ENCODE measurements at places on chromosomes 11 and 22.

- no peak for DNase-seq
These were observed 6.2 kb downstream of the LARGE2 start for GRCh38 chr11:45928535-45929215.

GRCh38 chr11:15815246-15816195, 540.8 kb downstream of the SOX6 start:
- DNase-seq = no peak

DNA sequence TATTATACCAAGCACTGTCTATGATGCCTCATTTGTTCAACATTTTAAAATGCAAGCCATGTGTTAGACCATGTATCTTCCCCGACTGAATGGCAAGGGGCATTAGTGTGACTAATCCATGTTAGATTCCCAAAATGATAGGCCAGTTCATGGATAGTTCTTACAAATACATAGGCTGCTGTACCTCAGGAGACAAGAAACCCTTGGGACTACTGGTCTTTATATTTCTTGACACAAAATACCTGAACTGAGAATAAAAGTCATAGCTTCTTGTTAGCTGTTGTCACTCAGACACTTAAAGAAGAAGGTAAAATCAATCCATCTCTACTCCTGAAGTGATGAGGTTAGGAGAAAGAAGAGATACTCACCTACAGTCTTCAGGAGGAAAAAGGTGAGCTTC, at the start of gene OR8D4:
Gene OR8D4, plus strand, starts transcription at position 301 of the 400 bp plus-strand sequence. CDS start 4,265 bp downstream, outside the sequence.
- no peak for DNase-seq

DNA sequence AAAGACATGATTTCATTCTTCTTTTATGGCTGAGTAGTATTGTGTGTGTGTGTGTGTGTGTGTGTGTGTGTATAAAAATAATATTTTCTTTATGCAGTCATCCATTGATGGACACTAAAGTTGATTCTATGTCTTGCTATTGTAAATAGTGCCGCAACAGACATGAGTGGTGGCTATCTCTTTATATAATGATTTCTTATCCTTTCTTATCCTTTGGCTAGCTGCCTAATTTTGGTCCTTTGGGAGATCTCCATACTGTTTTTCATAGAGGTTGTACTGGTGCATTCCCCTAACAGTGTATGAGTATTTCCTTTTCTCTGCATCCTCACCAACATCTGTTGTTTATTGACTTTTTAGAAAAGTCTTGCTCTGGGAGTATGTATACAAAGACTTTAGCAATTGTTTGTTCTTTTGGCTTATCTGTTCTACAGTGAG, 107.0 kb downstream of the STIM1 start:
- no peak for DNase-seq

- no peak for DNase-seq
These were observed 491.5 kb upstream of the LUZP2 start for GRCh38 chr11:24005202-24005876.

GRCh38 chr11:26620282-26621045, 48.4 kb upstream of the MUC15 start:
- DNase-seq = no peak

DNA sequence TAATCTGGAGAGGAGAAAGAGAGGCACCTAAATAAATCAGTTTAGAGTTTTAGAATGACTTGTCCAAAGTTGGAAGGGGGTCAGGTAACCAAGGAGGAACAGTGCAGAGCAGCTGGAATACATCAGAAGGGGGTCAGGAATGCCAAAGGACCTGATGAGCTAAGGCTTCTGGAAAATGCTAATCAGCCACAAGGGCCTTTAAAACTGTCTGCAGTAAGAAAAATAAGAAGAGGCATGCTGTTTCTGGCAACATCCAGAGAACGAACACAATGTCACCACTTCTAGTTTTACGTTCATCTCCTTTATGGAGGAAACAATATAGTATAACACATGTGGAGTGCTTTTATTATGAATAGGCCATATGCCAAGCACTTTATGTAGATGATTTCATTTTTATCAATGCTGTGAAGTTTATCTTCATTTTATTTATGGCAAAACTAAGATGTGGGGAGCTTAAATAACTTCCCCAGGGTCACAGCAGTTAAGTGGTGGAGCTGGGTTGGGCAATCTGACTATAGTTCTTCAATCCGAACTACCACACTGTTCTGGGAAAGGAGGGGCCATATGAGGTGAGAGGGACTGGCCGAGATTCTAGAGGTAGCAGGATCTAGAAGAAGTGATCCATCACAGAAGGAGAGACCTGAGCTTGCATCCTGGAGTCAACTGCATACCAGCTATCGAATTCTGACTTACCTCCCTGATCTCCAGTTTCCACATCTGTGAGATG, 22.6 kb downstream of the ACO2 start:
- DNase-seq = no peak

GRCh38 chr22:42945736-42946135, 69.2 kb downstream of the PACSIN2 start:
- no peak for DNase-seq

DNA sequence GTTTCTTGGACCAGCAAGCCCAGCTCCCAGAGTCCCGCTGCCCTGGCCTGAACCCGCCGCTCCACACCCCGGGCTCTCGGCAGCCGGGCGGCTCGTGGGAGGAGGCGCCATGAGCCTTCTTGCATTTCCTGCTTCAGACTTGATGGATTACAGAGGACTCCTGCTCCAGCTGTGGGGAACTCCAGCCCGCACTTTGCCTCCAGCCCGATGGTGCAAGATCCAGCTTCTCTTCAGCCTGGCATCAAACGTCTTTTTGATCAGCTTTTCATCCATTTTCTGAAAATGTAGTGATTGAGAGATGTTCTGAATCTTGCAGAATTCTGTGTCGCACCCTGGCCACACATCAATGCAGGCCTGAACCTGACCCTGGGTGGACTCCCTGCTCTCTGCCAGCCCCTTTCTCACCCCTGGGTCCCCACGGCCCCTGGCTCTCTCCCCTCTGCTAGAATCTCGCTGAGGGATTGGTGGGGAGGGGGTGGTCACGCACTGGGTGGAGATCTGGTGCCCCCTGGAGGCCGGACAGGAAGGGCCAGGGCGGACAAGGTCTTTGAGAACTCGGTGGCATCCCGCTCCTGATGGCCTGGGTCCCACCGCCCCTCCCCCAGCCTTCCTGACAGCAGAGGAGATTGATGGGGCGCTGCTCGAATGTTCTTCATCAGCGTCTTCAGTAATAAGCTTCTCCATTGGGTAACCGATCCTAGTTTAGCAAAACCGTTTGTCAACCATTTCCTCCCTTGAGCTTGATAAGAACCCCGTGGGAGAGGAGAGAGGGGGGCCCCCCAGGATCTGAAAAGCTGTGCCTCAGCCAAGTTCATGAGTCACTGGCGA, 12.1 kb upstream of the NFAM1 start:
- DNase-seq = peak; percentile 70

DNA sequence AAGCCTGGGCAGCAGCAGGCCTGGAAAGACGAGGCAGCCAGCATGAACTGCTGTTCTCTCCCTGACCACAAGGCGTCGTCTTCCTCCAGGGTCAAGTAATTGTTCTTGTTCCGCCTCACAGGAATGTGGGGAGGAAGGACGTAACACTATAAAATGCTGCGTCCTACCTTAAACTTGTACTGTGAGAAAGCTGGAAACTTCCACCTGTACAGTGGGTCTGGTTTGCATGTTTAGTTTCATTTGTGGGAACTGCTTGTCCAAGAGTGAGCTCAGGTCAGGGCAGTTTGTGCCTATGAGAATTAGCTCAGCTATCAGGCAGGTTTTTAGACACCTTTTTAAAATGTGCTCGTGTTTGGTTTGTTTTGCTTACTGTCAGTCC, 55.2 kb downstream of the PANX1 start:
- peak; percentile 14 for DNase-seq

All from skeletal muscle cell (primary cell).